ENCODE measurements at places on chromosomes 6 and 20.

DNA sequence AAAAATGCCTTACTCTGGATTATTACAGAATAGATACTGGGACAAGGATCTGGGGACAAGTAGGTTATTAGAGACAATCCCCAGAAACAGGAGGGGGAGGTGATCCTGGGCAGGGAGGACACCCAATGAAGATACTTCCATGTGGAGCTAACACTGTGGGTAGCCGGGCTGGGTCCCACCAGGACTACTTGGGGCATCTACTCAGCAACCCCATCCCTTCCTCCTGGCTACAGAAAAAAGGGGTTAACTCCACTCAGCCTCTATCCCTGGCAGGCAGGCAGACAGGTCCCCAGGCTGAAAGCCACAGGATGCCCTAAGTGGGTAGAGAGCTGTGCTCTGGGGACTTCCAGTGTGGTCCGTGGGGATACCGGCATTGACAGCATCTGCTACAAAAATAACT is 68.0 kb upstream of the NXT1 start:
- no peak for DNase-seq

- DNase-seq = no peak
Observed at GRCh38 chr6:26086211-26086610, 1.0 kb upstream of the HFE start.

GRCh38 chr6:4714961-4715501 is 61.2 kb upstream of the CDYL start:
- DNase-seq = no peak

- no peak for DNase-seq
Observed at GRCh38 chr20:19330038-19330437, 117.6 kb downstream of the SLC24A3 start.

- peak; percentile 86 for DNase-seq
Observed at GRCh38 chr6:15481390-15482291, 181.2 kb downstream of the DTNBP1 start.

GRCh38 chr6:87670707-87671106 is 31.3 kb downstream of the AKIRIN2 start:
- DNase-seq = no peak

DNA sequence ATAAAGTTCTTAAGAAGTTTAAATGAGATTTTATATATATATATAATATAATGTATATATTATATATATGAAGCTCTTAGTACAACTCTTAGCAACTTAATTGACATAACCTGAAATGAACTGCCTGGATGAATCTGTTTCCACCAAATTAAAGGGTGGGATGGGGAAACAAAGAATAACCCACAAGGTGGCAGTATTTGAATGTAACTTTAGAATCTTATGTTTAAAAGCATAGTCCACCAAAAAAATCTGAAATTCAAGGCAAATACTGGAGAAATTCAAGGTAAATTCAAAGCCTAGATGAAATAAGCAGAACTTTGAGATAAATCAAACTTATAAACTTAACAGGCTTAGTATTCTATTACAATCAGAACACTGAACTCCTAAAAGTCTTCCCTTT is 4.4 kb upstream of the IBTK start:
- DNase-seq = peak; percentile 30

DNA sequence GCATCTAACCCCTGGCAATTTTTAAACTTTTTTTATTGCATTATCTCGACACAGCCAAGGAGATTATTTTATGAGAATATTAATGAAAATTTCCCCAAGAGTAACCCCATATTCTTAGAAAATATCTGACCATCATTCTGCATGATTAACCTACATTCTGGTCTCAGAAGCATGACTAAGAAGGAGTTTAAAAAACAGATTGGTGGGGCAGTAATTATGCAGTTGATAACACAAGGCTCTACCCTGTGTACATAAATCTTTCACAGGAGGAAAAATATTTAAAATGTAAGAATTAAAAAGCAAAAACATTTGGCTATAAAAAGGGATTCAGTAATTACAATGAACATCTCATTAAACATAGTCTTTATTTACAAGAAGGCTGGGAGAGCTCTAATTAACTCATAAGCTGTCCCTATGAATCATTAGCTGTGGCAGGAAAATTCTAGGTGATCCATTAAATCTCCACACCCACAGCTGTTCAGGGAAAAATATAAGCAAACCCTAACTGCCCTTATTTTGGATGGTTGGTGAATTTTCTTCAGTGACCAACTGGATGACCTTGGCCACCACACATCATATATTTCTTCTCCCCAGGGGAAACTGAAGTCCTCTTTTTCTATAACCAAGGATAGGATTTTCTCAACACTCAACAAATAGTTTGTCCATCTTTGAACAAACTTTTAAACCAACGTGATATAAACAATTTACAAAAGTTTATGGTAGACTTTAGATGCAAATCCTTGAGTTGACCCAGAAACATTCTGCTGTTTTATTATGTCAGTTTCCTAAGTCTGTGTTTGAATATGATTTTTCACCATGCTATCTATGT is 59.5 kb downstream of the PDE7B start:
- DNase-seq = no peak

DNA sequence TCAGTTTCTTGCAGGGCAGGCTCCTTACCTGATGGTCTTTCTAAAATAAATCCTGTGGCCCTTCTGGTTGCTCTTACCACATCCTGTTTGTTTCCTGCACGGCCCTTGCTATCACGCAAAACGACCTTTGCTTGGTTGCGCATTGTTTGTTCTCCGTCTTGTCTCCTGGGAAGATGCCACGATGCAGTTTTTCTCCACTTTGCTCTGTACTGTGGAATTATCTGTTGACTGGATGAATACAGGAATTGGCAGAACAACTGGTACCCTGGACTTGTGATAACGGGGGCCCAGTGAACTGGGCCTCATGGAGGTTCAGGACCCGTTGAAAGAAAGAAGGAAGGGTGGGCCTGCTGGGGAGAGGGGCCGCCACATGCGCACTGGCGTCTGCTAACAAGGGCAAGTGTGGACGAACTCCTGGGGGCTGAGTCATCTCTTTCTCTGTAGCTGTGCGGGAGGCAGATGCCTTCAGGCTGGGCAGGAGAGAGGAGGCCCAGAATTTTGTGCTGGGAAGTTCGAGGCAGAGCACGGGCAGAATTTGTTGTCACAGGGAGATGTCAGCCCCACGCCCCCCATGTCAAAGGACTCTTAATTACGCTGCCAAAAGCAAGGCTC is 139.9 kb downstream of the BMP7 start:
- DNase-seq = no peak

- no peak for DNase-seq
Observed at GRCh38 chr6:46764961-46765360, 18.2 kb downstream of the ANKRD66 start.

- peak; percentile 72 for DNase-seq
Observed at GRCh38 chr6:167766986-167767714, 59.6 kb upstream of the AFDN start.

DNA sequence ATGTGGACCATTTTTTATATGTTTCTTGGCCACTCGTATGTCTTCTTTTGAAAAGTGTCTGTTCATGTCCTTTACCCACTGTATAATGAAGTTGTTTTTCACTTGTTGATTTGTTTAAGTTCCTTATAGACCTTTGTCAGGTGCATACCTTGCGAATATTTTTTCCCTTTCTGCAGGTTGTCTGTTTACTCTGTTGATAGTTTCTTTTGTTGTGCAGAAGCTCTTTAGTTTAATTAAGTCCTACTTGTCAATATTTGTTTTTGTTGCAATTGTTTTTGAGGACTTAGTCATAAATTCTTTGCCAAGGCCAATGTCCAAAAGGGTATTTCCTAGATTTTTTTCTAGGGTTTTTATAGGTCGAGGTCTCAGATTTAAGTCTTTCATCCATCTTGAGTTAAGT is 66.2 kb downstream of the UNC5CL start:
- no peak for DNase-seq

- no peak for DNase-seq
Observed at GRCh38 chr20:22288156-22288555, 296.2 kb downstream of the FOXA2 start.

GRCh38 chr20:10077081-10077471 is 42.3 kb downstream of the ANKEF1 start:
- DNase-seq = peak; percentile 10

DNA sequence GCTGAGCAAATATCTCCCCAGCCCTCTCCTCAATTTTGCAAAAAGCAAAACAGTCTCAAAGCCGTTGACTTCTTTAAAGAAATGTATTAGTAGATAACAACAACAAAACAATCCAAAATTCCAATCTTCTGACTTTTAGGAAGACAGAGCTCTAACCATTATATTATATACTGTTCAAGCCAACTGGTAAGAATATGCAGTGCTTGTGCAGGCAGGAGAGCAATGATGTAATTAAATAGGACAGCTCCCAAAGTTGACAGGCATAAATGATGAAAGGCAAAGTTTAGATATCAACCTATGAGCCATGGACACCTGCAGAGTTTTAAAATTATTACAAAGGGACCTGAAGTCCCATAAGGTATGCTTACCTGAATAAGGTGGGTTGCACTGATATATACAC is 16.6 kb upstream of the CEP85L start:
- no peak for DNase-seq

- no peak for DNase-seq
Observed at GRCh38 chr6:107217248-107217647, 101.9 kb upstream of the BEND3 start.

DNA sequence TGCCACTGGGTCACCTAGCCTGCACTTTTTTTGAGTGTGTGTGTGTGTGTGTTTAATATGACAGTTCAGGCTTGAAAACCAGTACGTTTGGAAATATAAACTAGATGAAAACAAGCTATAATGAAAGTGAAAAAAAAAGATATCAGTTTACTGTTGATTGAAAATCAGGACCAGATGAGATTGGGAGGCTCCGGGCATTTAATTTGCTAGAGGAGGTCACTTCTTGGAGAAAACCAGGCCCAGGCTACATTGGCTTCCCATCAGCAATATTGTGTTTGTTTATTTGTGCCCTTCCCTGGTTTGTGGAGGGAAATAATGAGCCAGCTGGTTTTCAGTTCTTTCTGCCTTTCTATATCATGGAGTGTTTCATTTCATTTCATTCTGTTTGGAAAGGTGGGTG is 246.6 kb upstream of the JAG1 start:
- no peak for DNase-seq

GRCh38 chr20:44392088-44392775 is 36.7 kb downstream of the HNF4A start:
- DNase-seq = no peak

DNA sequence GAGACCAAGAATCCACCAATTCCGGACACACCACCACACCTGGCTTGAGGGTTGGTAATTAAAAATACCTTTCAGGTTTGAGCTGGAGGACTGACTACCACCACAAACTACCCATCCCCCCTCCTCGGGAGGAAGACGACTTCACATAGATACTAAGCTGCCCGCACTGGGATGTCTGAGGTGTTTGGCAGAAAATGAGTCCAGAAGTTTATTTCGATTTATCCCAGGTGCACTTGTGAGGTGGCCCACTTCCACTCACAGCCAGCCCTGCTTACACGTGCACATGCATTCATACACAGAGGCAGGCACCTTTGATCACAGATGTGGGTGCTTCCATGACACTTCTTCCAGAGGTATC is 187.1 kb downstream of the ID4 start:
- DNase-seq = no peak

DNA sequence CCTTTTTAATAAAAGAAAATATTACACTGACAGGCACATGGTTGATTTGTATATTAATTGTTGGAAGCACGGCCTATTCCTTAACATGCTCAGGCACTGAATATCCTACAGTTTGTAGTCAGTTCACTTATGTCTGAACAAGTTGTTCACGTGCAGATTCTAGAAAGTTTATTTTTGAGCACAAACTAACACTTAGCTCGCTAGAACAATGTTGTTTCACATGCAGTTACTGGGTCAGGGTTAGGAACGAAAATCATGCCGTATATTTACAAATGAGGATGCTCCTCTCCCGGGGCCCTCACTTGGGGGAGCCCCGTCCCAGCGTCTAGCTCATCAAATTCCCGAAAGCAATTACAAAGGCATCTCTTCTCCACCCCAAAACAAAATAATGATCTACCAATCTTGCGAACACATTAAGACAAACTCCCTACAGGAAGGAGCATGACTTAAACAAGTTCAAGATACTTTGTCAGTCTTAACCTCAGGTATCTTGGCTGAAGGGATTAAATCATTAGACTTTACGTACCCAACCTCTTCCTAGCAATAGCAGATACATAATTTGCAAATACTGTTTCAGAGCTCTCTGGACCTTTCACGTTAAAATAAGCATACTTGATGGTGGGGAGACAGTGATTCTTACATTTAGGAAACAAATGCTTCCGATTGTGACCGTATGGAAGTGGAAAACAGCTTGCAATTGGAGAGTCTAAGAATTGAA is 1.5 kb downstream of the MAP7 start:
- DNase-seq = no peak

DNA sequence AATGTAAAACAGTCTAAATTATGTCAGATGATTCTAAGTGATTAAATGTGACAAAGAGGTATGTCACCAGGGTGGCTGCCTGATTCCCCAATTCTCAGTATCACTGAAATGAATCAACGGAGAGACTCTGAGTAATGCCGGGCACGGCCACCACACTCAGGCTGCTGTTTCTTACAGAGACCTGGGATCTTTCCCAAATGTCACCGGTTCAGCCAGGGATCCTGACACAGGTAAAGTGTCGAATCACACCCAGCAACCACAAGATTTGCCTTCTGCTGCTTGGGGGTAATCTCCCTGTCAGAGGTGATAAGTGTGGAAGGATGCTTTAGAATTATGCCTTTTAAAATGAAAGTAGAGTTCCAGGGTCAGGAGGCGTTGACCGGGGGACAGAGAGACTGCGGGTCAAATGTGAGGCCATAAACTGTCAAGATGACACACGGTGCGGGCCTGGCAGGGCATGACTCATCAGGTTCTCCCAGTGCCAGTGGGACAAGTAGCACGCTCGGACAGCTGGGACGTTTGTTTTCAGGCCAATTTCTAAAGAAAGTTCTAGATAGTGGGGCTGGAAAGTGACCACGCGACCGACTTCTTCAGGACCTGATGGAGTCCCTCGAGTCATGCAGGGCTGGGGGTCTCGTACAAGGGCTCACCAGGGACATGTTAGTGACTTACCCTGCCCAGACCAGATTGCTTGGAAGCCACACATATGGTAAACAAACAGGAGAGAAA is 48.9 kb downstream of the PRDM1 start:
- peak; percentile 56 for DNase-seq

GRCh38 chr6:28413681-28414080 is 14.1 kb upstream of the ZSCAN12 start:
- DNase-seq = no peak

All from K562 (cell line).